ENCODE measurements at places on chromosomes 7 and 10.
A peak's percentile ranks its signal among the peaks of the same experiment; 100 is the strongest.

GRCh38 chr7:105808703-105809590 is 67.5 kb downstream of the ATXN7L1 start:
- DNase-seq, result peak; percentile 82

DNA sequence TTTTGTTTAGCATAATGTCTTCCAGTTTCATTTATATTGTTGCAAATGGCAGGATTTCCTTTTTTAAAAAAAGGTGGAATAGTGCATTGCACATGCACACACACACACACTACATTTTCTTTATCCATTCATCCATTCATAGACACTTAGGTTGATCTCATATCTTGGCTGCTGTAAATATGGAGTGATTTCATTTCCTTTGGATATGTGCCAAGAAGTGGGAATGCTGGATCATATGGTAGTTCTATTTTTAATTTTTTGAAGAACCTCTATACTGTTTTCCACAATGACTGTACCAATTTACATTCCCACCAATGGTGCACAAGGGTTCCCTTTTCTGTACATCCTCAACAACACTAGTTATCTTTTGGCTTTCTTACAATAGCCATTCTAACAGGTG is 68.9 kb downstream of the EBLN1 start:
- no peak for DNase-seq

- DNase-seq, result no peak
Observed at GRCh38 chr10:58721601-58722281, 209.1 kb downstream of the BICC1 start.

- no peak for DNase-seq
Observed at GRCh38 chr7:46512891-46513413, 591.9 kb upstream of the IGFBP3 start.

- DNase-seq, result no peak
Observed at GRCh38 chr10:7659560-7659959, 7.2 kb downstream of the ITIH5 start.

DNA sequence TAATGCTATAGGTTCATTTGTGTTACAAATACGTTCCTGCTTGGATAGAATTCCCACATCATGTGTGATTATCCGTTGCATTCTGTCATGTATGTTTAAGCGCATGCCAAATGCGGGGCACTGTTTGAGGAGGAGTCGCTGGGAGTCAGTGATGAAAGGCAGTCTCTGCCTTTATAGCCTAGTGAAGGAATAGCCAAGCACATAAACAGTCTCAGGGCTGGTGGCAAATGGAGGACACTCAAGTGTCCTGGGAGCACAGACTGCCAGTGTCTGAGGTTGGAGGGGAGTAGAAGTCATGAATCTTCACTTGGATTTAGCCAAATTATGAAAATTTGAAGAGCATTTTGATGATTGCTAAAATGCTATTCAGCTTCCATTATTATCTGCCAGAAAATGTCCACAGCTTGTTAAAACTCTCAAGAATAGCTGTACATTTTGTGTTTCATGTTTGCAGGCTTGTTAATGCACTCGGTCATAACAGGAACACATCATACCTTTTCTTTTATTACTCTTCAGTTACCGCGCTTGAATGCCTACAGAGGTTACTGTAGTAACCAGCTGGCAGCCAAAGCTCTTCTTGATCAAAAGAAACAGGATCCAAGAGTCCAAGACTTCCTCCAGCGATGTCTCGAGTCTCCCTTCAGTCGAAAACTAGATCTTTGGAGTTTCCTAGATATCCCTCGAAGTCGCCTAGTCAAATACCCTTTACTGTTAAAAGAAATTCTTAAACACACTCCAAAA is 41.6 kb downstream of the NET1 start:
- no peak for DNase-seq

- DNase-seq, result no peak
Observed at GRCh38 chr10:77318739-77319138, 318.9 kb downstream of the KCNMA1 start.

DNA sequence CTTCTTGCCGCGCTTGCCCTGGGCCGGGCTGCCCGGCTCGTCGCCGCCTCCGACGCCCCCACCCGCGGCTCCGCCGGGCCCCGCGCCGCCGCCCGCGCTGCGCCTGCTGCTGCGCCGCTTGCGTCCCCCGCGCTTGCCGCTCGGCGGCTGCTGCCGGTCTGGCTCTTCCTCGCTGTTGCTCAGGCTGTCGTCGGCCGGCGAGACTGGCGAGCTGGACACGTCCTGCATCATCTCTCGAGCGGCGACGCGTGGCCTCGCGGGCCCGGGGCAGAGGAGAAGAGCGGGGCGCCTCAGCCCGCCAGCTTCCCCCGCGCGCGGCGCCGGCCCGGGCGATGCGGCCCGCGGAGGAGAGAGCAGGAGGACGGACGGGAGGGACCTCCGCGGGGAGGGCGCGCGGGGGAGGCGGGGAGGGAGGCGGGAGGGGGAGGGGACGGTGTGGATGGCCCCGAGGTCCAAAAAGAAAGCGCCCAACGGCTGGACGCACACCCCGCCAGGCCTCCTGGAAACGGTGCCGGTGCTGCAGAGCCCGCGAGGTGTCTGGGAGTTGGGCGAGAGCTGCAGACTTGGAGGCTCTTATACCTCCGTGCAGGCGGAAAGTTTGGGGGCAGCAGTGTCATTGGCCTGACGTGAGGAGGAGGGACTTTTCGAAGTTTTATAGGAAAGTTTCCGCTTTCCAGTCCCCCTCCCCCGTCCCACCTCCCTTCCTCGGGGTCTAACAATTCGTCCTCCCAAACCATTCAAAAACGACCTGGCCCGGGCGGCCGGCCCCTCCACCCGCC is at the start of gene TWIST1:
Gene TWIST1 (minus strand): TSS at position 546 of the 779 bp plus-strand sequence. CDS start 315 bp downstream, at position 231.
- peak; percentile 9 for DNase-seq

- DNase-seq, result no peak
Observed at GRCh38 chr7:147079921-147080420, 963.4 kb downstream of the CNTNAP2 start.

DNA sequence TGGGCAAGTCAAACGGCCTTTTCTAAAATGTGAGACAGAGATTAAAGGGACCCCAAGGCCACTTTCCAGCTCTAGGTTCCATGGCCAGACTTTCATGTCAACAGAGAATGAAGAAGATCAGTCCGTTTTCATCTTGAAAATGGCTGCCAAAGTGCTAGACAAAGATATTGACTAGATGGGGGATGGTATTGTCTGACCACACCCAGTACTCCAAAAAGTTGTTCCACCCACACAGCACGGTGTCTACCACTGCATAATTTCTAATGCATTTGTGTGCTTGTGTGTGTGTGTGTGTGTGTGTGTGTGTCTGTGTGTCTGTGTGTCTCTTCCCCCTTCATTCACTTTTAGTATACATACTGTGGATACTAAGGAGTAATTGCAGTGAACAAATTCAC is 1.3 kb downstream of the COL1A2 start:
- DNase-seq, result no peak

DNA sequence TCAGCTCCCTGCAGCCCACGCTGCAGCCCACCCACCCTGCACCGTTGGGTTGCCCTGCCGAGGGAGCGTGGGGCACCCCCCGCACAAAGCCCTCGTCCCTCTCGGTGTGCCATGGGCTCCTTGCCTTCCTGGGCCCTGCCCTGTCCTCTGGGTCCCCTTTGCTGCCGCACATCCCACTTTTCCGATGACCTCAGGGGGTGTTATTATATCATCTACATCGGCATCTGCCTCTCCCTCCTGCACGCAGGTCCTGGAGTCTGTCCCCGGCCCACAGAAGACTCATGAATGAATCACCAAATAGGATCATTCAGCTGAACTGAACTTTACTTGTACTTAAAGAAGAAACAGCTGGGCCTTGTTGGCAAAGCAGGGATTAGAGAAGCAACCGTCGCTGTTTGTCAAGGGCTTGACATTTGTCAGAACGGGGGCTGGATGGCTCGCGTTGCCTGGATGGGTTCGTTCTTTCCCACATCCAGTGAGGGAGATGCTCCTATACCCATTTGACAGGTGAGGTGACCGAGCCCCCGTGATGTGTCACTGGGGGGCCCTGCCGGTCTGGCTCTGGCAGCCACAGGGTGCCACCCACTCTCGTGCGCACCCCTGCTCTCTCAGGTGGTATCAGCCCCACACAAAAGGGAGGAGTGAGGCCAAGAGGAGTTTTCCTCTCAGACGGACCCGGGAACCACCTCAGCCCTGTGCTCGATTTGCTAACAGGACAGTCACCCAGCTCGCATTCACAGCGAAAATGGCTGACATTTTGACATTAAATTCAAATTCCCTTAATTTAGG is 58.6 kb upstream of the EBF3 start:
- no peak for DNase-seq

DNA sequence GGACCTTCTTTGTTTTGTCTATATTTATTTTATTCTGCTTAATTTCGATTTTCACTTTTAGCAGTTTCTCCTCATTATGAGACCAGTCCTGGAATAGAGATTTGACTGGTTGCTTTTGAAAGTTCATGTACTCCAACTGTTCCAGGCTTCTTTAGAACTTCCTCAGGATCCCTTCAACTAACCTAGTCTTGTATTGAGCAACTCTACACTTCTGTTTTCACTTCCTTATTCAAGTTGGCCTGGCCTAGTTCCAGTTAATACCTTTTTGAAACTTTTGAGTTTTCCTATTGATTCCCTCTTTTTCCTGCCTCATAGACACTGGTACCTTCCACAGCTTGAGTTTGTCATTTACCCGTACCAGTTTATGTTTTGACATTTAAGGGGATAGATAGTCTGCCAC is 421.7 kb downstream of the ATRNL1 start:
- no peak for DNase-seq

DNA sequence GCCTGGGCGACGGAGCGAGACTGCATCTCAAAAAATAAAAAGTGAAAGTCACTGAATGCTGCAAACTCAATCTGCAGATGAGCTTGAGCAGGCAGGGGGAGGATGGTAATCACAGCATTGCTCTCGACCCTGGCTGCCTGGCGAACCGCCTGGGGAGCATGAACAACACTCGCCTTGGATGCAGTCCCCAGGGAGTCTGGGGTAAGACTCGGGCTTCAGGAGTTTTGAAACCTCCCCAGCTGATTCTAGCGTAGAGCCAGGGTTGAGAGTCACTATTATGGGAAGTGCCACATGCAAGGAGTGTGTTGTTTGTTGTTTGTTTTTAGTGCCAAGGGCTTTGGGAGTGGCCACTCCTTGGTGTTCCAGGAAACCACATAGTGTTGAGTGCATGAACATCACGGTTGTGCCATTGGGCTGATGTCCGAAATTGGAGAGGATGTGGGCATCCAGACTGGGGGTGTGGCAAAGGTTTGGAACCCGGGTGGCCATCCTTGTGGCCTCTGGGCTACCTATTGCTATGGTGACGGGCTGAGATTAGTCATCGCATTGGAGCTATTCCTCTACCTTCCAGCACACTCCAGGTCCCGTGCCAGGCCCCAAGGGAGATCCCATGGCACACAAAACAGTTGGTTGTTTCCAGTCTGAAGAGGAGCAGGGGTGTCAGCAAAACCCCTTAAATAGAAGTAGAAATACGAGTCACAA is 92.6 kb downstream of the RGS10 start:
- DNase-seq, result no peak

DNA sequence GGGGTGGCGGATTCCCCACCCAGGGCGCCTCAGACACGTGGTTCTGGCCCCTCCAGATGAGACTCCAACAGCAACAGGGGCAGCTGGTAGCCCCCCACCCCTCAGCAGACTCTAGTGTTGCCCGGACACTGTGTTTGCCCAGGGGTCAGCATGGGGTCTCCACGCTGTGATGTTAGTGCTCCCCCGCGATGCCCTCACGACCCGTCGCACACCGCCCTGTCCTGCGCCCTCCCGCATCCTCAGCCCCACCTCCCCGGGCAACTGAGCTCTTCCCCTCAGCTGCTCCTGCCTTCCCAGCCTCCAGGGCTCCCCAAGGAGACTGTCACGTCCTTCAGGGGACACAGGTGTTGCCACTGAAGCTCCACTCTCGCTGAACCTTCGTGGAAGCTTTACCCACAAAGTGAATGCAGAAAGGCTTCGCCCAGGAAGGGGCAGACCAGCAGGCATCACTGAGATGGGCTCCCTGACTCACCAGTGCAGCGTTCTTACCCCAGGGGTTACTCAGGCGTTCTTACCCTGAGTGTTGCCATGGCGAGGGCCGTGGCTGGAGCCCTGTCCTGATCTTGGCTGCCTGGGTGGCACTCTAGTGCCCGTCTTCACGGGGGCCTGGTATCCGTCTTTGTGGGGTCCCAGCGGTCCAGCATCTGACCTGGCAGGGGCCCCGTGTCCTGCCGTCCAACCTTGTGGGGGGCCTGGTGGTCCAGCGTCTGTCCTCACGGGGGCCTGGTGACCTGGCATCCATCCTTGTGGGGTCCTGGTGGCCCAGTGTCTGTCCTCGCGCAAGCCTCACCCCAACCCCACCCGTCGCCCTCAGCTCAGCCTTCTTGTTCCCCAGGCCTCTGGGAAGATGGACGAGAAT is 14.6 kb downstream of the DPYSL4 start:
- DNase-seq, result no peak

DNA sequence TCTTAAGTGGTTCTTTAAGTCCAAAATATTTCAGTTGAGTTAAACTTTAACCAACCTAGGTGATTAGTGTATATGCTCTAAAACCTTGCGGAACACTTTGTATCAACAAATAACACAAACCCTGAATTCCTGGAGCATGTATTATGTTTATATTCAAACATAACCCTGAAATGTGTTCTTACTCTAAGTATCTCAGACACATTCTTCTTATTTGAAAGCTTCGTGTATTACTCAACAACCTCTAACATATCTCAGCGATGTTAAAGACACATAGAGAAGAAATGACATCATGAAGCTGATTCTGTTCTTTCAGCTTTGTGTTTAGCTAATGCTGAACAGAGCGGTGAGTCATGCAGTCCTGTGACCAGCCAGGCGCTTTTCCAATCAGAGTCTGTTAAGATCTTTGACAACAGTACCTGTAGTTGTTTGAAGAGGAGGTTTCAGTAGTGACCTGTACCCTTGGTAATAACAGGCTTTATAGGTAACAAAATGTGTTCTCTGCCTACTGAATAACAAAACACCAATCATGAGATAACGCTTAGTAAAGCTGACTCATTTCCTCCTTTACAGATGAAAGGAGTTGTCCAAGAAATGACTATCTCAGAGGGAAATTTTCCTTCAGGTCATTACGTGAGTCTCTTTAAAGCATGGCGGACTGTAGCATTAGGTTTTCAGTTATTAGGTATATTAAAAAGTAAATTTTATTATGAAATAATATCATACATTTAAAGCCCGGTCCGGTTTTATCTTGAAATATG is 67.3 kb upstream of the KLF6 start:
- peak; percentile 70 for DNase-seq

Measured in stimulated activated CD4-positive, alpha-beta T cell treated with anti-CD3 and anti-CD28 coated beads, Interleukin-2, amount 100 ng/mL, for 24 hours (primary cell).